CD4-positive, CD25-positive, alpha-beta regulatory T cell (primary cell): ENCODE measurements at places on chromosomes 7 and 10. TPM values are rescaled to one million over a fixed set of nuclear protein-coding genes. Genes with fewer than 3 reads are reported as not detected.

GRCh38 chr10:79193694-79194382 lies 125.1 kb downstream of the ZMIZ1 start:
- no peak for DNase-seq

GRCh38 chr10:74213571-74214162 lies 62.6 kb downstream of the ADK start:
- peak; percentile 61 for DNase-seq

The AMPH gene
- not detected for total RNA-seq

DNA sequence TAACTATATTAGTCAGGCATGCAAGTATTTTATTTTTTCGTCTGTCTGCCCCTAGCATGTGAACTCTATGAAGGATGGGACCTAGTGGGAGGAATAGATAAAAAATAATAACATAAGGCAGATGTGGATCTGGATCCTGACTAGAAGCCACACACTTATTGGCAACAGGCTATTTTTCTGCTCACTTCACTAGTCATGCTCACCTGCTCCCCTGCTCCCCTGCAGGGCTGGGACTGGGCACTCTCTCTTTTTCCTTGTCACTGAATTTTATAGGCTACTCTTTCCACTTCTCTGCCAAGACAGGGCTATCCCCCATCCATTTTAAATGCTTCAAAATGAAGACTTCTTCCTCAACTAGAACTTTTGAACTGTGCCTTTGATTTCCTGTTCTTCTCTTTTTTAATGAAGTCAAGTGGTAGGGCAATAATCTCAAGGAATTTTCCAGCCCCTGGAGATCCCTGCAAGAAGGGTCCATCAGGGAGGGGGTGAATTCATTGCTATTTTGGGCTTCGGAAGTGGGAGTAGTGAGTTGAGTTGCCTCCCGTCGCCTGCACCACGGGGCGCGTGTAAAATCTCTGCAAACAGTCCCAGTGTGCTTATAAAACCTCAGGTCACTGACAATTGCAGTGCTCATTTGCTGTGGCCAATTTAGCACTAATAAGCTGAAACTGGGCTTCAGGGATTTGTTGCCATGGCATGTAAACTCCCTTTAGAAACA lies 156.7 kb upstream of the NPVF start:
- no peak for DNase-seq

- no peak for DNase-seq
These were observed 13.2 kb downstream of the POM121L12 start for GRCh38 chr7:53048638-53049037.

The CACNB2 gene
- total RNA-seq = 0.39 TPM

The CFAP58 gene
- not detected for total RNA-seq

DNA sequence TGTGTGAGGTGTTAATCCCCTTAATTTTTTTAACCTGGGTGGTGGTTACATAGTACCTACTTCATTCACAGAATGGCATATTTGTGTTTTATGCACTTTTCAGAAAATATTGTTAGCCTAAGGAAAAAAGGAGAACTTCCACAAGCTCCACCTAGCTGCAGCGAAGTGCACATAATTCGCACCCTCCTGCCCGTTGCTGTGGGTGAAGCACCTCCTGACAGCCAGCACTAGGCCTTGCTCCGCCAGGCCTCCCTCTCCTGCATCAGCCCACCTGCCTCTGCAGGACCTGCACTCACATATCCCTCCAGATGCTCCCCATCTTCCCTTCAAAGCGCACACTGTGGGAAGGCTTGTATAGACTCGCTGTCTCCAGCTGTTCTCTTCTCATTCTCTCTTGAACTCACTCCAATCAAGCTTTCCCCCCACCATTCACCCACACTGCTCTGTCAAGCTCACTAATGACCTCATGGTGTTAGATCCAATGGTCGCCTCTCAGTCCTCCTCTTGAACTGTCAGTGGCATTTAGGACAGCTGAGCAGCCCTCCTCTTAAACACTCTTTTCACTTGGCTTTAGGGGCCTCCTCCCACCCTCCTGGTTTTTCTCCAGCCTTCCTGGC lies 20.7 kb upstream of the GRID1 start:
- no peak for DNase-seq

GRCh38 chr10:86218160-86218559 lies 148.4 kb downstream of the GRID1 start:
- no peak for DNase-seq

GRCh38 chr10:96271016-96271815 lies at the start of gene BLNK:
BLNK (minus strand) TSS chr10:96271569; CDS start chr10:96271398, 171 bp downstream.
- DNase-seq = no peak

DNA sequence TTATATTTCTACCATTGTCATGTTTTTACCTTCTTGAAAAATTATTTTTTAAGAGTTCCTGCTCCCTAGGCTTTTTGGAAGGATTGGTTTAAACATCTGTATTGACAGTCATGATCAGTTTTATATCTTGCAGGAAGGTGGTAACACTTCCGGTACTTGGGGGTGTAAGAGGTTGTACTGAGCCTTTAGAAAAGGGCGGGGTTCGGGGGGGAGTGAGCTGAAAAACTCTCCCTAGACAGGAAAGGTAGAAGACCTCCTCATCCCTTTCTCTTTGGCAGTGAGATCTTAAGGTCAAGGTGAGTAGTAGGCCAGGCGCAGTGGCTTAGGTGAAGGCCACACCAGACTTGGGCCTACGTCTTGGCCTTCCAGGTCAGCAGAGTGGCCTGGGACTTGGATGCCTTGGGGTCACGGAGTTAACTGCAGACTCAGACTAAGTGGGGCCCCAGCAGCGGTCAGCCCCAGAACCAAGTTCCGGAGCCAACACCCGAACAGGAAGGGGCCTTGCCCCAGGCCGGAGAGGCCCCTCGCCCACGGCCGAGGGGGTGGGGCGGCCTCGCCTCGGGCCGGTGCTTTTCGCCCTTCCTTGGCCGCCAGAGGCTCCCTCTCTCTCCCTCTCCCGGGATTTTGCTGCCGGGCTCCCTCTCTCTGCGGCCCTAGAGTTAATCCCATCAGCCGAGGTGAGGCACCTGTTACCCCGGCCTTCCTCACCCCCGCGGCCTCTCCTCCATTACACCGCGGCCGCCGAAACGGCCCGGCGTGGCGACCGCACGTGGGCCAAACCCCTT lies at the start of gene PPP1R9A:
Gene PPP1R9A, plus strand, starts transcription at position 569 of the 785 bp plus-strand sequence. CDS start 2,520 bp downstream, outside the sequence.
- DNase-seq = no peak

The ATG9B gene
- total RNA-seq = 21.2 TPM

The PMPCB gene
- 86.6 TPM for total RNA-seq

The LRRC18 gene
- not detected for total RNA-seq

- DNase-seq = no peak
These were observed 12.5 kb downstream of the DYNC2I1 start for GRCh38 chr7:158868764-158869410.

GRCh38 chr10:63591600-63592379 lies 70.6 kb downstream of the REEP3 start:
- DNase-seq = no peak

DNA sequence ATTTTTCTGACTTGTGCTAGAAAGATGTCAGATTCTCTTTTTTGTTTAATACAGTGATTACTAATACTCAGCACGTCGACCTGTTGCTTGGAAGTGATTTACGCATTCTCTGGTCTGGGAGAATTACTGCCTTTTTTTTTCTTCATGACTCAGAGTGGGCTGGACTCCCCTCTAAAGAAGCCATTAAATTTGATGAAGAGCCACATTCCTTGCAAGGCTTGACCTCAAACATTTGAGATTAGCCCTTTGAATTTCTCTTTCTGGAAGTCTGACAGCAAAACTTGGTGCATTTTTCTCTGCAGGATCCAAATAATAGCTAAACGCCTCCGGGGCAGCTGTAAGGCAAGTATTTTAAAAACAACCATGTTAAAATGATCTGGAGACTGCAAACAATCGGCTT lies 171.6 kb downstream of the GALNT17 start:
- no peak for DNase-seq

DNA sequence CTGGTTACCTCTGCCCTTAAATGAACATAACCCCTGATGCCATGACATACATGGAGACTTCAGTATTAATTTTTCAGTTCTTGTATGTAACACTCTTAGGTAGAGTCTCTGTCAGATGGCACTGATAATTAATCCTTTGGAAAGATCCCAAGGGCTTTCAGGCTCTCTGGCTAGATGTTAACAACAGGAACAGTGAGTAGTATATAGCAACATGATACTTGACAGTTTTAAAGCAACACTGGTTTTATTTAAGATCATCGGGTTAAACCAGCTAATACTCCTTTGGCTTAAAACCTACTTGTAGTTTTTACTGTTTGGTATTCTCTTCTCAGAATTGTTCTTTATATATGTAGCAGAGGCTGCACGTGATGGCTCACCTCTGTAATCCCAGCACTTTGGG lies 27.3 kb downstream of the AHCYL2 start:
- no peak for DNase-seq

DNA sequence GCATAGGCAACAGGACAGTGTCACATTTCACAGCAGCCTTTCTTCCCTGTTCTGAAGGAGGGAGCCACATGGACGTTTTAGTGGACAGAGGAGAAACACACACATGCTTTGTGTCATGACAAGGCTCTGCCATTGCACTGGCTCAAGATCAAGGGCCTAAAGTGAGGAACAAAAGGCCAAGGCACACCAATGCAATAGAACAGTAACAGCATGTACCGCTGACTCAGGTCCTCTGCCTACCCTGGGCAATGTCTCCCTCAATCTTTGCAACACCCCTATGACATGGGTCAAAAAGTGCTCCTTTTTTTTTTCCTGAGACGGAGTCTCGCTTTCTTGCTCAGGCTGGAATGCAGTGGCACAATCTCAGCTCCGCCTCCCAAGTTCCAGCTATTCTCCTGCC lies 57.8 kb upstream of the SDK1 start:
- no peak for DNase-seq

GRCh38 chr10:104614245-104614831 lies 26.8 kb upstream of the SORCS3 start:
- no peak for DNase-seq

The RPA3 gene
- 29.9 TPM for total RNA-seq
